ENCODE measurements at places on chromosomes 6 and 20.

DNA sequence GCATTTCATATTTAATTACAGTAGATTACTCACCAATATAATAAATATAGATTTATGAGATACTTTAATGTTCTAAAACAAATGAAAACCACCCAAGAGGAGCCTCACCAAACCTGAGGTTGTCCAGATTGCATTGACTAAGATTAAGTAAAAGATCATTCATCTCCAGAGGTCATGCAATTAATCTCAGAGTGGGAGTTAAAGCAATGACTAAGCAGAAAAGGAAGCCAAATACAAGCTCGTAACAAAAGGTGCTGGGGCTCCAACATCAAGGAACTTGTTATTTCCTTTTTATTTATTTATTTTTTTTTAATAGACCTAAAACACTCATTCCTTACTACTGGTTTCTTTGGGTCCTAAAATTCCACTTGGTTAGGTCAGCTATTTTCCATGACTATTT lies 57.7 kb downstream of the RSPO3 start:
- DNase-seq, result no peak

DNA sequence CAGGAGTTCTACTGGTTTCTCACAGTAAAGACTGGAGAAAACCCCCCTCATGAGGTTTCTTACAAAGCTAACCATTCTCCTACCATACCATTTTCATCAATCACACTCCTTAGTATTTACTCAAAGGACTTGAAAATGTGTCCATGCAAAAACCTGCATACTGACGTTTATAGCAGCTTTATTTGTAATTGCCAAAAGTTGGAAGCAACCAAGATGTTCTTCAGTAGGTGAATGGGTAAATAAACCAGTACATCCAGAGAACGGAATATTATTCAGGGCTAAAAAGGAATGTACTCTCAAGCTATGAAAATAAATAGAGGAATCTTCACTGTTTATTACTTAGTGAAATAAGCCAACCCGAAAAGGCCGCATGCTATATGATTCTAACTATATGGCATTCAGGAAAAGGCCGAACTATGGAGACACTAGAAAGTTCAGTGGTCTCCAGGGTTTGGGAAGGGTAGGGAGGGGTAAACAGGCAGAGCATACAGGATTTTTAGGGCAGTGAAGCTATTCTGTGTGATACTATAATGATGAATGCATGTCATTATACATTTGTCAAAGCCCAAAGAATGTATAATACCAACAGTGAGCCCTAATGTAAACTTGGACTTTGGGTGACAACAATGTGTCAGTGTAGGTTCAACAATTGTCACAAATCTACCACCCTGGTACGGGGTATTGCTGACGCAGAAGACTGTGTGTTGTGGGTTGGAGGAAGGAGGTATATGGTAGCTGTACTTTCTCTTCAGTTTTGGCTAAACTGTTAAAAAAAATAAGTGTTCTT lies 50.6 kb downstream of the SNX5 start:
- DNase-seq, result no peak

GRCh38 chr20:38304845-38305447 lies 990 bp downstream of the BPI start:
- DNase-seq, result no peak

DNA sequence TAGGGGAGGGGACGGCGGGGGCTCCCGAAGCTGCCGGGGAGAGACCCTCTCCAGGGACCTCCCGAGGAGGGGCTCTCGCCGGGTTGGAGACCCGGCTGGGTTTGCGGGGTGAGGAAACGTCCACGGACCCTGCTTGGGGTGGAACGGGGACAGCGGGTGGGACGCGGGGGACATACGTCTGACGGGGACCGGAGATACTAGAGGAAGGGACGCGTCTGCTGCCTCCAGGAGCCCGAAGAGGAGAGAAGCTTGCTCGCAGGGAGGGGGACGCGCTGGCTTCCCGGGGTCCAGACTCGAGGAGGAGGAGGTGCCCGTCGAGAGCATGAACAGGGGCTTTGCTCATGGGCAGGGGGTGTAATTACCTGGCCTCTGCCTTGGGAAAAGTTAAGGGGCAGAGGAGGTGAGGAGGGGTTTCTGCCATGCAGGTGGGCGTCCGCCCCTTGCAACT lies 593 bp downstream of the DNMT3B start:
- DNase-seq, result no peak

DNA sequence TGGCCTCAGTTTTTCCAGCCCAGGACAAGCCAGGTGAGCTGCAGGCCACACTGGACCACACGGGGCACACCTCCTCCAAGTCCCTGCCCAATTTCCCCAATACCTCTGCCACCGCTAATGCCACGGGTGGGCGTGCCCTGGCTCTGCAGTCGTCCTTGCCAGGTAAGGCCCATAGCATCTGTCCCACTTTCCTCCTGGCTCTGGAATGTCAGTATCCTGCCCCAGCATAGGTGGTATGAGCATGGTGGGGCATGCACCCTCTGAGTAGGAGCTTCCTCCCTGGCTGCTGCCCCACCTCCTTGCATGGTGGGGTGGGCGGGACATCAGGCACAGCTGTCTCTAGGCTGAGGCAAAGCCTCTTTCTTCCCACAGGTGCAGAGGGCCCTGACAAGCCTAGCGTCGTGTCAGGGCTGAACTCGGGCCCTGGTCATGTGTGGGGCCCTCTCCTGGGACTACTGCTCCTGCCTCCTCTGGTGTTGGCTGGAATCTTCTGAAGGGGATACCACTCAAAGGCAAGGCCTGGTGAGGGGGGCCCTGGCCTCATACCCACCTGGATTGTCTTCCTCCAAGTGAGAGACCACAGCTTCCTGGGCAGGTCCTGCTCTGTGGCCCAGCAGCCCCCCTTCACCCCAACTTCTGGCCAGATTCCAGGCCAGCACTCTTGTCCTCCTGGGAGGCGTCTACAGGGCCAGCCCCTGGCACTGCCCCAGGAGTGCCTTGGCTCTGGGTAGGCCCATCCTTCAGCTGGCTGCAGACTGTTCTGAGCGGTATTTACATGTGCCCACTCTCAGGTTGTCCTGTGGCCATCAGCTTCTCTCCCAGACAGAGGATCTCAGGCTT lies 9.1 kb downstream of the PI16 start:
- DNase-seq, result no peak

- DNase-seq, result no peak
These were observed 162.0 kb upstream of the SOX4 start for GRCh38 chr6:21431526-21431925.

DNA sequence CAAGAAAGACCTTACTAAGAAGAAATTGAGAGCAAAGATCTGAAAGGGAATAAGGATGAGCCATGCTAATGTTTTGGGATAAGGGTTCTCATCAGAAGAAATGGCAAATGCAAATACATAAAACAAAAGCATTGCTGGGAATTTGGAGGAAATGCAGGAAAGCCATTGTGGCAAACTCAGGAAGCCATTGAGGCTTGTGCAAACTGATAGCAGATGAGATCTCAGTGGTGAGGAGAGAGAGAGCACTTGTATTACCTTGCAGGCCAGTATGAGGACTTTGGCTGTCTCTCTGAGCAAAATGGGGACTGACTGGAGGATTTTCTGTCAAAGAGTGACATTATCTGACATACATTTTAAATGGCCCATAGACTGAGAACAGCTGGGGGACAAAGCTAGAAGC lies 103.0 kb downstream of the ADGRB3 start:
- no peak for DNase-seq

DNA sequence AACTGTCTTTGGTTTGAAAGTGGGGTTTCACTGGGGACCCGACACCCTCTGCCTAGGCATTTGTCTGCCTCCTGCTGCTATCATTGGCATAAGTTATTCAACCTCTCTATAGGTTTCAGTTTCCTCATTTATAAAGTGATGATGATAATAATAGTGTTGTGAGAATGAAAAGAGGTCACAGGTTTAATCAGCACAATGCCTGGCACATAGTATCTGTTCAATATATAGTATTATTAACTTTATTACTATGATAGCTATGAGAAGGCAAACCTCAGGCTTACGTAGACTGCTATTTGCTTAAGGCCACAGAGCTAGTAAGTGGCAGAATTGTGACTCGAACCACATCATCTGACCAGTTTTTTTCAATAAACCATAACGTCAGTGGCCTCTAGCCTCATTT lies 256.8 kb downstream of the CDKAL1 start:
- no peak for DNase-seq

GRCh38 chr6:43972179-43972912 lies 154.9 kb downstream of the MRPL14 start:
- DNase-seq, result no peak

DNA sequence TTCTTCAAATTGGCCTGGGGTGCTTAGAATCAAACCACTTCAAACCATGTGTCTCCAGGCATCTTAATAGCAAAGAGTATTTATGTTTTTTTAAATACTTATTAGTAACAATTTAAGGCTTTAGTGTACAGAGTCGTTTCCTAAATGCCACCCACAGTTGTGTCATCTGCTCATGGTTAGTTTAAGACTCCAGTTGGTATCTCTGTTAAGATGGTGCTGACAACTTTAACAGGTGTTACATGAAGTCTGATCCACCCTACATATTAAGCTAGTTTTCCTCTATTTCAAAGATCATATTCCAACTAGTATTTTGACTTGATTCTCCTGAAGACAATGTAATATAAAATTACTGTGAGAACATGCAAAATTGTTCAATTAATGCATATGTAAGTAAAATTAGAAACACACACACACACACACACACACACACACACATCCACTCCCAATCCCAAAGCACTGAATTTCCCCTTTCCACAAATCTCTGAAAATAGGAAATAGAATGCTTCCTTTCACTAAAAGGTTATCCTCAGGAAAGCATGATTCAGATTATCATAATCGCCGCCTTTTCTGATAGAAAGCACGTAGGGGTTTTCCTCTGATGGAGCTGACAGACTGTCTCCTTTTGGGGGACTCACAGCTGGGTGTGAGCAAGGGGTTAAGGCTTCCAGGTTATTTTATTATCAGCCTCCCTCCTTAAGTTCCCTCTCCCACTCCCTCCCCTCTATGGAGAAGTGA lies 10.5 kb downstream of the CNKSR3 start:
- no peak for DNase-seq

DNA sequence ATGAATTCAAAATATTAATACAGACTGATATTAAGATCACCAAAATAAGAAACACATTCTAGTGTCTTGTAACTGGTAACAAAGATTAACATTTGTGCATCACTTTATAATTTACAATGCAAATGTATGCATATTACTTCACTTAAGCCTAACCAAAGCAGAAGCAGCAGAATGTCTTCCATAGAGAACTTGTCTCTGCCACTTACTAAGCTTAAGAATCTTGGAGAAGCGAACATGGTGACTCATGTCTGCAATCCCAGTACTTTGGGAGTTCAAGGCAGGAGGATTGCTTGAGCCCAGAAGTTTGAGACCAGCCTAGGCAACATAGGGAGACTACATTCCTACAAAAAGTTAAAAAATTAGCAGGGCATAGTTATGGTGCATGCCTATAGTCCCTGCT lies 18.8 kb downstream of the AK9 start:
- no peak for DNase-seq

DNA sequence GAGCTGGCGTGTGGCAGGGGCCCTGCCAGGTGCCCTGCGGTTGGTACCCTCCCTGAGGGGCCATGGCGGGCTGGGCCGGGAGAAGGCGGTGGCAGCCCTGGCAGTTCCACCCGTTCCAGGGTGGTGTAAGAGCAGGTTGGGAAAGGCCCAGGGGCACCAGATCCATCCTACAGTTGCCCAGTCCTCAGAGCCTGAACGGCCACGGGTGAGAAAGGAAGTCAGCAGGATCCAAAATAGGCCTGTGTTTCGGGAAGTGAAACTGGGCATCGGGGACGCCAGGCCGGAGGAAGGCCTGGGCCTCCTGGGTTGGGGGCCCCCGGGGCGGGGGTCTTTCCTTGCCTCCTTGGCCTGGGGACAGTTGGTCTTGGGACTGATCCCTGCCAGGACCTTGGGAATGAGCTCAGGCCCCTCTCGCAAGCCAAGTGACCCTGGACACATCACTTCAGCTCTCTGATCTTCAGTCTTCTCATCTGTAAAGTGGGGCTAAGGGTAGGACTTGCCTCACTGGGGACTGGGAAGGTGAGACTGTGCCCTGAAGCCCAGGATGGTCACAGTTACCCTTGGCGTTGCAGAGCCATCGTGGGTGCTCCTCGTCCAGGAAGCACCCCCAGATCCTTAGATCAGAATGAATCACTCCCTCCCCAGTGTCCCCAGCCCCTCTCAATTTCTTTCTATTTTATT lies 18.1 kb upstream of the NOL4L start:
- no peak for DNase-seq

DNA sequence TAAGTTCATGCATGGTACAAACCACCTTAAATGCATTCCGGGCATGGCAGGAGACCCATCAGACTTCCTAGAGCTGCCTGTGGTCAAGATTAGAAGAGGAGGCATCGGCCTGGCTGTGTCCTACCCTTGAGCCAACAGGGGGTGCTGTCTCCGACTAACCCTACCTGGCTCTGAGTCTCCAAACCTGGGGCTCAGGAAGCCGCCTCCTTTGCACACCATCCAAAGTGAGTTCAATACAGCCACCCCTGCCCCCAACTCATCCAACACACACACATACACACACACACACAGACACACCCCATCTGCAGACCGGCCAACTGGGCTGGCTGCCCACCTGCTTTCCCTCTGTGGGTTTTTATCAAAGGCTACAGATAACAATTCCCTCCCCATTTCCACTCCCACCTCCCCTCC lies 77.0 kb downstream of the JPH2 start:
- no peak for DNase-seq

DNA sequence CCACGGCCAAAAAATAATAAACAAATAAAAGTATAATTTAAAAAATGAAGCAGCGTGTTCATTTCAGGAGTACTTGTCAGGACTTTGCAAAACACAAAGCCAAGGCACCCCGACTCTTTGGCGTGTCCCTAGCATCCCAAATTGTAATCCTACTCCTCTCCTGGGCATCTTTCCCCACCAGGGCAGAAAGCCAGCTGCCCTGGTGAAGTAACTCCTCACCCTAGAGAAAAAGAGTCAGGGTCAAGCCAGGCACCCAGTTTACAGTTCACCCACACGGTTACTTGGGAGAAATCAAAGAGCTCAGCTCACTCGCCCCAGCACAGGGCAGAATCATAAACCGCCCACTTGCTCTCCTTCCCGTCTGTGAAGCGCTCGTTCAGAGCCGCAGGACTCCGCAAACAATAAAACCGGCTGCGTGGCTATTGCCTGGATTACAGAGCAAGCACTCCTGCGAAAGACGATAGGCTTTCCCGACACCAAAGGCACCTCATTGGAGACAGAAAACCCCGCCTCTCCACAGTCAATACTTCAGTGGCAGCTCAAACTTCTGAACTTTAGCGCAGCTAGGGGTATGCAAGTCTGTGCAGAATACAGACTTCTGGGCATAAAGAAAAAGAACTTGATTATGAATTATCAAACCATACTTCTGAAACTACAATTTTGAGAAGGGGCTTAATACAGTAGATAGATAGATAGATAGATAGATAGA lies 73.0 kb upstream of the NHSL1 start:
- DNase-seq, result peak; percentile 76

Measured in COR-L47 (cell line).